ENCODE measurements at places on chromosomes 5 and 9. TPM values are rescaled to one million over a fixed set of nuclear protein-coding genes. Genes with fewer than 3 reads are reported as not detected.

- no peak for DNase-seq
These were observed 203.6 kb downstream of the SPATA31D1 start for GRCh38 chr9:82192211-82192610.

GRCh38 chr9:16150501-16150900 is 597.7 kb downstream of the CCDC171 start:
- no peak for DNase-seq

DNA sequence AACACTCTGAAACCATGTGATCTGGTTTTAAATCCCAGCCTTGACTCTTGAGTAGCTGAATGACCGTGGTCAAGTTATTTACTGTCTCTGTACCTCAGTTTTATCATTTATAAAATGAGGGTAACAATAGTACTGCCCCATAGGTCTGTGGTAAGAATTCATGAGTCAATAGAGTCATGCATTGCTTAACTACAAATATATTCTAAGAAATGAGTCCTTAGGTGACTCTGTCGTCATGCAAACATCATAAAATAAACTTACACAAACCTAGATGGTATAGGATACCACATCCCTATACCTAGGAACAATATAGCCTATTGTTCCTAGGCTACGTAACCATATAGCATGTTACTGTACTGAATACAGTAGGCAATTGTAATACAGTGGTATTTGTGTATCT is 20.3 kb upstream of the ABCA1 start:
- no peak for DNase-seq

DNA sequence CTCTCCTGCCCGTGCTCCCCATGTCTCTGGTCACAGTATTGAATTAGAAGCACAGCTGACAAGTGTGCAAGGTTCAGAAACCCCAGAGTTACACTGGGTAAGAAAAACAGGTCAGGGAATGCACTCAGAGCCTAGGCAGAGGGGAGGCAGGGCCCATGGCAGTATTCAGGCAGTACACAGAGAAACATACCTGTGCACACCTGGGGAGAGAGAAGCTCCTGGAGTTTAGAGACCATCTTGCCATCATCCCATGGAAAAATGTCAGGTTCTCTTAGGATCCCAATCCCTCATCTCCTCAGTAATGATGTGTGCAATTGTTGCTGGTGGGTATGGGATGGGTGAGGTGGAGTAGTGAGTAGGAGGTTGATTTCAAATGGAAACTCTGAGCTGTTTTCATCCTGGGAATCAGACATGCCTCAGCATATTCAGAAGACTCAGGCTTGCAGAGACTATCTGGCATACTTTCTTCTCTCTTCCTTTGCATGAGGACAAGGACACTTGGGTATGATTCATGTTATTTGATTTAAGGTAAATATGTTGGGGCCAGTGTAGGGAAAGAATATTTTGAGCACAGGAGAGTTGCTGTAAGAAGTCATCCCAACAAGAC is 228.5 kb downstream of the ESM1 start:
- peak; percentile 54 for DNase-seq

- DNase-seq: no peak
These were observed 330.7 kb downstream of the PDE4D start for GRCh38 chr5:59562756-59563389.

Gene TMOD1
- 0.91 TPM for total RNA-seq

Gene SLCO4C1
- total RNA-seq: 0.28 TPM

Gene PLCXD3
- not detected for total RNA-seq

Gene MYOZ3
- 0.07 TPM for total RNA-seq

Data from activated CD4-positive, alpha-beta T cell treated with anti-CD3 and anti-CD28 coated beads, Interleukin-2, amount 10 ng/mL, durations not matched to agents 24 days and 14 days (primary cell).